ENCODE measurements at places on chromosomes 16 and 17.

DNA sequence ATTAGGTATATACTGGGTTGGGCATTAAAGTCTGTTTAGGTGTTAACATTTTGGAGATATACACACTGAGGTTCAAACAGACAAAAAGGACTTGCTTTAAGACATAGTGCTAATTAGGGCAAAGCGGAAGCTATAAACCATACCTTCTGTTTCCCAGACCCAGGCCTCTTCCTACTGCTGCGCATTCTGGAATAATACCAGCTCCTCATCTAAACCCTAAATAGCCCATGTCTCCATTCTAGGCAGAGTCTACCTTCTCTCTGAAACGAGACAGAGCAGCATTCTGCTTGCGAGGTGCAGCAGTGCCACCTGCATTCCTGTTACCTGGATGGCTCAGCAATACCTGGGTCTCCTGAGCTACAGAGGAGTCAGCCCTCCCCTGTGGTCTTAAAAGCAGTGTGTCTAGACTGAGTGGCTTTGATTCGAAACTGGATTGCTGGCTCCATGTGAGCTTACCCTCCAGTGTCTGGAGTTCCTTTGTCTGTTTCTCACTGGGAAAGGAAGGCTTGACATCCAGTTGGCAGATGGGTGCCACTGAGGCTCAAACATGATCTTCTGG, 6.4 kb downstream of the YPEL2 start:
- no peak for DNase-seq

DNA sequence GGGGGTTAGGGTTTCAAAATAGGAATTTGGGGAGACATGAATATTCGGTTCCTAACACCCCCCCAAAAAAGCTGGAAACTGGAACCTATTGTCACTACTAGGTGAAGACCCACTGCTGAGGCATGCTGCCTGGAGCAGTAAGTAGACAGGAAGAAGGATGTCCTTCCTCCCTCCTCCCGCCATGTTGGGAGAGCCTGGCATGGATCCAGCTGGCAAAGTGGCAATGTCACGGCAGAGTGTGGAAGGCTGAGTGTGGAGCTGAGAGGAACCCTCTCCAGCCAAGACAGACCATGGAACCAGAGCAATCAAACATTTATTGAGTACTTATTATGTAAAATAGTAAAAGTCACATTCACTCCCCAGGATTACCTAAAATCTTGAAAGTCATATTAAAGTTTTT, 49.0 kb downstream of the CCDC182 start:
- DNase-seq: no peak

DNA sequence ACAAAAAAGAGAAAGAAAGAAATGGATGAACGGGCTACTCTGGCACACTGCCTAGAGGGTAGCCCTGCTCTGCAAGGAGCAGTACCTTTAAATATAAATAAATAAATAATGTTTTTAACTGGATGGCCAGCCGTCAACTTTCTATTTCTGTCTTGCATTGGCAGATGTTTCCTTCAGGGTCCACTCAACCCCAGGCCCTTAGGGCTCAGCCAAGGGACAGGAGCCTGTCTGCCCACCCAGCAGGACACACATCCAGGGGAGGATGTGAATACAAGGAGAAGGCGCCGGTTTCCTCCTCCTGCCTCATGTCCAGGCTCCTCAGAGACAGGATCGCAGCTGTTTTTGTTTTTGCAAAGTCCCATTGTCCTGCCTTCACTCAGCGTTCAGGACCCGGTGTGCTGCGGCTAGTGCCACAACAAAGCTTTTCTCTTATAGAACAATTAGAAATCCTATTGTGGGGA, 22.6 kb downstream of the TTYH2 start:
- DNase-seq: no peak

GRCh38 chr17:73128496-73128895, 36.0 kb upstream of the SLC39A11 start:
- no peak for DNase-seq

- DNase-seq: no peak
Observed at GRCh38 chr17:4090898-4091297, 51.9 kb downstream of the ZZEF1 start.

DNA sequence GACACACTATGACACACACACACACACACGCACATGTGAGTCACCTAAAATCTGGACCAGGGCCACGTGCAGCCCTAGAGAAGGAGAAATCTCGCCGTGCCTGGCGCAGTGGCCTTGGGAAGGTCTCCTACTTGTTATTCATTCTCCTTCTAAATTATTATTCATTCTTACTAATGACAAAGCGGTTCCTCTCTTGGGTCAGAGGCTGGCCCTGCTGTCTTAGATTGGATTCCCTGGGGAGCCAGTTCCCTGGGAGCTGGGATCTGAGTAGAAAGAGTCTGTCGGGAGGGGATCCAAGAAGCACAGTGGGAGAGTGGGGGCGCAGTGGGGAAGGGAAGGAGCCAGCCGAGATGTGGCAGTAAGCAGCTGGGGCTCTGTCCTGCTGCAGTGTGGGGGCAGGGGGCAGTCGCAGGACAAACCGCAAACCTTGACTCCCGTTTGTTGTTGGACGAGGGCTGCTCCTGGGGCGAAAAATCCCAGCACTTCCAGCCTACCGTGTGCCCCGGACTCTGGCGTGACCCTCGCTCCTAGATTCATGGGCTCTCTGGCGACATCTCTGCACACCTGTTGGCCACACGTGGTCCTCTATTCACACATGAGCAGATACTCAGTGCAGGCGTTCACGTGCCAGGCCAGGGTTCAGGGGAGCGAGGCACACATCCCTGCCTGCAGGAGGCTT, 18.7 kb upstream of the JPH3 start:
- DNase-seq: no peak
